ENCODE measurements at places on chromosomes 4 and X.

DNA sequence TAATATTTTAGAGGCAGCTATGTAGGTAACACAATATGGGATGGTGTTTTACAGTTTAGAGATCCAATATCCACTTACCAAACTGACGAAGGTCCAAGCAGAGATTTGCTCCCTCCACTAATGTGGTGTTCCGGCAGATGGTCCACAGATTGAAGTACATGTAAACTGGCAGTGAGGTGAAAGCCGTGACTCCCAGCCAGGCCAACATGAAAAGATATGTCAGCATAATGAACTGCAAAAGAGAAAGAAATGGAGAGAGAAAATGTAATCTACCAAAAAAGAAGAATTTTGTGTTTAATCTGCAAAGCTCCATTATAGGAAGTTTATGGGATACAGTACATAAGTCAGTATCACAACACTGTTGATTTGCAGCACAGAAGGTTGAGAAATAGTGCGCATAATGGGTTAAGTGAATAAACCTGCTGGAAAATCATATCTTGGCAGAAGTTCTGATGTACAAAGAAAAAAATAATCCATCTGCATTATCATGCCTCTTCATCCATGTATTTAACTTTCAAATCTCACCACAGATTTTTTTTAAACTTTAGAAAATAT is 160.2 kb downstream of the GPM6A start:
- DNase-seq: no peak

DNA sequence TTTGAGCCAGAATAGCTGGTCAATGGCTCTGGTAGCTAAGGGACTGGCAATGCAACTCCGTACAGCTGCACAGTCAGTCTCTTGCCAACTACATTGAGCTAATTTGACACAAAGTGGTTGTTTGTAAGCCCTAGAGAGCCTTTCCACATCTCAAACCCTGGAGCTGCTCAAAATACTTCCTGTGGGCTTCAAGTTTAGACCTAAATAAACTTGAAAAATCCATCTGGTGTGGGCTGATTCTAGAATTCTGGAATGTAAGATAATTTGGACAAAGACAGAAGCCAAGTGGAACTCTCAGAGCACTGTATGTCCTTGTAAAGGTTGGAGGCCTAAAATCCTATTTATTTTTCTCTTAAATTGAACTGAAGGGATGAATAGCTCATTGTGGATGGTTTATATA is 380.8 kb downstream of the SPRY1 start:
- DNase-seq: no peak

- no peak for DNase-seq
Measured at GRCh38 chr4:41575207-41575606, 37.2 kb downstream of the LIMCH1 start.

- no peak for DNase-seq
Measured at GRCh38 chr4:187212446-187213080, 488.9 kb upstream of the FAT1 start.

DNA sequence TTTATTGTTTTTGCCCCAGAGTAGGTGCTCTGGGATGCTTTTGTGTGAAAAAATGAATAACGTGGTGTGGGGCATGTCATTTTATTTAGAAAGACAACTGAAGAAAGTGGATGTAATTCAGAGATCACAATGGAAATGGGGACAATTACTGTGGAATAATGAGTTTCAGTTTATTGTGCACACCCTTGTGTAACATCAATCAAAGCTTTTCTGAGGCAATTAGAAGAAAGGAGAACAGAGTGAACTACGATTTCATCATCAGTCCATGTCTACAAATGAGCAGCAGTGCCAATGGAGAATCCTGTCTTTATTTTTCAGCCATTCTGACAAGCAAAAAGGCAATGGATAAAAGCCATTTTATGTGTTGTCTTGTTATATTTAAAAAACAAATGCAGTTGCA is 339.2 kb downstream of the TMA16 start:
- DNase-seq: no peak

GRCh38 chrX:113330416-113330815 is 489.8 kb upstream of the AMOT start:
- DNase-seq: no peak

DNA sequence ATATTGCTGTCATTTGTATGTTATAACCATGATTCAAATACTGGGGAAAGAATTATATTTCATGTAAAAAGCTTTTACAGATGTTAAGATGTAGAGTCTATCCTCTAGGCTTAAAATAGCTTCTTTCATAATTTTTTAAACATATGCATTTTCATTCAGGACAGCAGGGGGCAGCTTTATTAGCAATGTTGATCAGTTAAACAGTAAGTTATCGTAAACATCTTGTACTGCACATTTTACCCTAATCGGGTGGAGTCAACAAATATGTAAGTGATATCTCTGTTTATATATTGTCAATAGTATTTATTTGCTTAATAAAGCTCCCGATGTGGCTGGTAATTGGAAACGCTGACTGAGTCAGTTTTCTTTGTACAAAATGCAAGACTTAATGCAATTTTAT is 142.5 kb upstream of the MED14 start:
- DNase-seq: no peak

DNA sequence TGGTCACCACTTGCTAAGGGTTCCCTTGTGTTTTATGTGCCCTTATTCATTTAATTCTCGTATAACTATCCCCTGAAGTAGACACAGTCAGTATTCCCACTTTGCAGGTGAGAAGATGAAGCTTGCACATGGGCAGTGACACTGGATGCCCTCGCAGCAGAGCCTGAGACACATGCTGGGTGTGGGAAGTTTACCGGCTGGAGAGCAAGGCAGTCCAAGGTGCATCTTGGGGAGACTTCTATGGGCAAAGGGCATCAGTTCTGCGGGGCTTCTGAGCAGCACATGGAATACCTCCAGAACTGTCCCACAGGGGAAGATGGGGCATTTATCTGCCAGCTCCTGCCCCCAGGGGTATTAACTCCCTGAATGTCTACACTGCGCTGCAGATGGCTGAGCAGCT is 92.2 kb downstream of the SLC2A9 start:
- no peak for DNase-seq

DNA sequence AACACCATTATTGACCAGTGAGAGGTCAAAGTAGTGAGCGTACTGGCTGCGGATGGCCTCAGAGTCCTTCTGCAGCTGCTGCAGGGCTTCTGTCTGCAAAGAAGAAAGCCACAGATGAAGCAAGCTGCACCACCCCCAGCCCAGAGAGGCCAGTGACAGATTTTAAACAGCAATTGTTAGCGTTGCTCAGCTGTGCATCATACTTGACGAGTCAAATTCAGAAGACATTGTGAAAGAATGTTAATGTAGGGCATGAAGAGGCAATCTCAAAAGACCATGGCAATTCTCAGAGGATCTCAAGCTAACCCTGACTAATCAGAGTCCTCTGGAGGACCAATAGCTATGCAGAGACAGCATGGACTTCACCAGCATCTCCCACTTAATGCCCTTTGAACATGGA is 16.6 kb downstream of the DKC1 start:
- no peak for DNase-seq

- no peak for DNase-seq
Measured at GRCh38 chr4:52676536-52676935, 17.4 kb upstream of the USP46 start.

- no peak for DNase-seq
Measured at GRCh38 chrX:8861908-8862307, 60.7 kb upstream of the FAM9A start.

- no peak for DNase-seq
Measured at GRCh38 chr4:6050551-6050950, 32.3 kb upstream of the C4orf50 start.

GRCh38 chrX:152817078-152817764 is 13.3 kb downstream of the CETN2 start:
- DNase-seq: no peak

DNA sequence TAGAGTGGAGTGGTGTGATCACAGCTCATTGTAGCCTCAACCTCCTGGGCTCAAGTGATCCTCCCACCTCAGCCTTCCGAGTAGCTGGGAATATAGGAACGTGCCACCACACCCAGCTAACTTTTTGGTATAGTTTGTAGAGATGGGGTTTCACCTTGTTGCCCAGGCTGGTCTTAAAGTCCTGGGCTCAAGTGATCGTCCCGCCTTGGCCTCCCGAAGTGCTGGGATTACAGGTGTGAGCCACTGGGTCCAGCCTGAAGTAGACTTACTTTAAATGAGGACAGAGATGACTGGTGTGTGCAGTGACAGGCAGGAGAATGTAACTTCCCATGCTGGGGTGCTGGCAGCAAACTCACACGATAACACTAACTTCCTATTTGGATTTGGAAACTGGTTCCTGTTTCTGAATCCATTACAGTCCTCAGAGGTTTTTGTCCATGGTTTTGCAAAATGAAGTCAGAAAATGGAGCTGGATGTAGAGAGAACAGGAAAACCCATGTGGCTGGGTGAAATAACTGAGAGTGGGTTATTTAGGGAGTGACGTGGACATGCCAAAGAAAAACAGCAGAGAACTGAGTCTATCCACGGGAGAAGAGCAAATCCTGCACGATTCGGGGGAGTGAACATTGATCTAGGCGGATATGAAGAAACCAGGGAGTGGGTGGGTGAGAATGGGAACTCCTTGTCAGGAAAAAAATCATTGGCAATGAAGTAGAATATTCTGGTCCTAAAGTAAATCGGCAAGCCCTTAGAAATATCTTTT is 95.6 kb downstream of the GATB start:
- no peak for DNase-seq

- no peak for DNase-seq
Measured at GRCh38 chrX:20284444-20284843, 17.7 kb upstream of the RPS6KA3 start.

GRCh38 chrX:149682956-149683947 is 28.6 kb upstream of the MAGEA11 start:
- DNase-seq: no peak

- DNase-seq: no peak
Measured at GRCh38 chr4:125789023-125789422, 474.3 kb downstream of the FAT4 start.
